ENCODE measurements at places on chromosomes 5 and 9.

- peak; percentile 91 for DNase-seq
These were observed 4.0 kb downstream of the SIT1 start for GRCh38 chr9:35646533-35647265.

DNA sequence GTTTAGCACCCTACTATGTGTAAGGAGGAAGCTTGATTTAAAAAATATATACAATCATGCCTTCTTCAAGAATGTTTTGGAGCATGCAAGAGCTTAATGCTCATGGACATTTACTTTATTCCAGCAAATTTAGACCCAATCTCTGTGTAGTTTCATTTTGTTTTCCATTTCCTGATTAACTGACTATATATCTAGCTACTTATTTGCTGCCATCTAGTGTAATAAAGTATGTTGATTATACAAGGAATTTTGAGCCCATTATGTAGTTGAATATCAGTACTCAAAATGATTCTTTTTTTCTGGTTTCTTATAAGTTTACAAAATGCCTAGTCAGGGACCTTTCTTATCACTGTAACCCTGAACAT is 100.0 kb upstream of the CCDC152 start:
- DNase-seq, result no peak

- DNase-seq, result no peak
These were observed 176.1 kb downstream of the CWC27 start for GRCh38 chr5:64944868-64945267.

- DNase-seq, result no peak
These were observed 203.7 kb downstream of the ADAMTS12 start for GRCh38 chr5:33688066-33688465.

- no peak for DNase-seq
These were observed 45.0 kb upstream of the VLDLR start for GRCh38 chr9:2576631-2577030.
